IMR-90 (cell line): ENCODE measurements at places on chromosomes 5 and 9. TPM values are rescaled to one million over a fixed set of nuclear protein-coding genes. Genes with fewer than 3 reads are reported as not detected.

- DNase-seq, result no peak
Observed at GRCh38 chr9:133263557-133263956, 11.4 kb downstream of the ABO start.

Gene TMEM171
- 3.0 and 3.3 TPM in 2 replicates for total RNA-seq

Gene HCN1
- total RNA-seq, result not detected in 2 replicates

Gene RPS23
- total RNA-seq, result 3,186 and 3,189 TPM in 2 replicates

Gene TSSK1B
- total RNA-seq, result under 0.01 and 0.18 TPM in 2 replicates
